Right cardiac atrium (tissue), 5 donors: ENCODE measurements at places on chromosomes 12 and 14. TPM values are rescaled to one million over a fixed set of nuclear protein-coding genes. Genes with fewer than 3 reads are reported as not detected.

GRCh38 chr12:122975790-122976647 lies 975 bp downstream of the OGFOD2 start:
- DNase-seq = peak; percentile 55

GRCh38 chr14:48247977-48248376 lies 572.6 kb upstream of the MDGA2 start:
- no peak for DNase-seq

GRCh38 chr12:72011374-72011773 lies 72.7 kb downstream of the TPH2 start:
- no peak for DNase-seq

- DNase-seq = no peak
These were observed 255.2 kb upstream of the DDHD1 start for GRCh38 chr14:53408175-53408879.

GRCh38 chr12:123151457-123152454 lies 866 bp upstream of the PITPNM2 start:
- no peak for DNase-seq

DNA sequence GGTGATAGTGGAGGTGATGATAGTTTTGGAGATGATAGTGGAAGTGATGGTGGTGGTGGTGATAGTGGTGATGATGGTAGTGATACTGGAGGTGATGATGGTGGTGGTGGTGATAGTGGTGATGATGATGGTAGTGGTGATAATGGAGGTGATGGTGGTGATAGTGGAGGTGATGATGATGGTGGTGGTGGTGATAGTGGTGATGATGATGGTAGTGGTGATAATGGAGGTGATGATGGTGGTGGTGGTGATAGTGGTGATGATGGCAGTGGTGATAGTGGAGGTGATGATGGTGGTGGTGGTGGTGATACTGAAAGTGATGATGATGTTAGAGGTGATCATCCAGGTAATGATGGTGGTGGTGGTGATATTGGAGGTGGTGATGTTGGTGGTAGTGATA lies 570.0 kb upstream of the TMEM132C start:
- no peak for DNase-seq

GRCh38 chr12:108009442-108010070 lies 119.5 kb upstream of the WSCD2 start:
- DNase-seq = no peak

DNA sequence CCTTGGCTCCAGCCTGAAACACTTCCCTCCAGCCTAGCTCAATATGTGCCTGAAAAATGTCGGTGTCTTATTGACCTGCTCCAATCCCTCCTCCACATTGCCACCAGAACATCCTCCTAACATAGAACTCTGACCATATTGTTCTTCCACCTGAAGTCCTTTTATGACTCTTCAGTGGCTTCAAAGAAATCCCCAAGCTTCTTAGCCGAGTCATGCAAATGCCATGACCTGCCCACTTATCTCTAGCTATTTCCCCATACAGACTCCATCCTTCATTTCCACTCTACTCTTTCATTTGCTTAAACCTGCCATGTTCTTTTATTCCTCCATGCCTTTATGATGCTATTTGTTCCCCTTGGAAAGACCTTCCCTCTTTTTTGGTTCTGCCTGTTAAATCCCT lies 568.6 kb downstream of the ETNK1 start:
- no peak for DNase-seq

- DNase-seq = no peak
These were observed 373.5 kb upstream of the CLEC14A start for GRCh38 chr14:38629412-38629811.

The SNX6 gene
- 53.4 TPM for total RNA-seq

The SYCP3 gene
- 0.18 TPM for total RNA-seq
